NCI-H1436 treated with DMSO at 0.1 percent for 48 hours (cell line): ENCODE measurements at places on chromosomes 5 and 9.

DNA sequence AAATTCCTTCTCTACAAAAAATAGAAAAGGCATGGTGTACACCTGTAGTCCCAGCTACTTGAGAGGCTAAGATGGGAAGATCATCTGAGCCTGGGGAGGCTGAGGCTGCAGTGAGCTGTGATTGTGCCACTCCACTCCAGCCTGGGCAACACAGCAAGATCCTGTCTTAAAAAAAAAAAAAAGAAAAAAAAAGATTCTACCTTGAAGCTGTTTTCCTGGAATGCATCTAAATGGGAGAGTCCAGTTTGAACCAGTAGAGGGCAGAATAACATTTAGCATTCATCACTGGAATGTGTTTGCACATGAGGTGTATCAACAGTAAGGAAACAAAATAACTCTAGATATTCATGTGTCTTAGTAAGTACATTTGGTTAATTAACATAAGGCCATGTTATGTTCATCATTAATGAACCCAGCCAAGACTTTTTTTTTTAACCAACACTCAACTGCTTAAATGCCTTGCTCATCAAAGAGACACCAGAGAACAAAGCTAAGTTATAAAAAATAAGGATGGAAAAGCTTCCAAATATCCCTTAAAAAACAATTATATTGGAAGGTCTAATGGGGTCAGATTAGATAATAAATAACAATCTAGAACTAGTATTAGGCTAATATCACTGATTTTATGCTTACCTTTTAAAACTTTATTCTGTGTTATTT is 16.1 kb downstream of the IFNE start:
- no peak for DNase-seq

DNA sequence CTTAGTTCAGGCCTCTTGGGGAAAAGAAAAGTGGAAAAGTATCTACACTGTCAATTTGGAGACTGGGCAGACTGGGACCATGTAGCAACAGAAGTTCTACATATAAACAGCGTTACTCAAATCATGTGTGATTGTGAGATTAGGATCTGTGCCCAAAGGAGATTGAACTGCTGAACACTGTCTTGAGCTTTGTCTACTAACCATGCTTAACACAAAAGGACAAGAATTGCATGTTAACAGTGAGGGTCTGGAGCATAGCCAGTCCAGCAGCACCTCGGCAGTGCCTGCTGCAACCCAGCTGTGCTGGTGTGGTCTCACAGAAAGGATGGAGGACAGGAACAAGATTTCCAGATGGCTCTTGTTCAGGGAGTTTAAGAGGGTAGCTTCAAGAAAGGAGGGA is 5.7 kb downstream of the PAM start:
- no peak for DNase-seq

GRCh38 chr9:134384811-134385479 is 58.7 kb downstream of the RXRA start:
- no peak for DNase-seq

- no peak for DNase-seq
Measured at GRCh38 chr5:25515525-25515924, 870.7 kb upstream of the CDH10 start.

DNA sequence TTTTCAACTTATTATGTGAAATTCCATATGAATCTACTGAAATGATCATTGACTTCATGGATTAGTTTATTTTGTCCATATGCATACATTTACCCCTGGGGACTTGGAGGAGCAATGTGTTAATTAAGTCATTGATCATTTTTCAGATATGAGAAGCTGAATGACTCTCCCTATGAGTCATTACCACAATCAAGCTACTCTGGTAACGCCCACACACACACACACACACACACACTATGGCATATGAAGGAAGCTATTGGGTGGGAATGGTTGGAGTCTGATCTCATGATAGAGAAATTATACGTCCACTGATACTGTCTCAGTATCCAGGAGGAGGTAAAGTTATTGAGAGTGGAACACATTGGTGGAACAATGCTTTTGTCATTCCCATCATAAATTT is 528.9 kb downstream of the AGTPBP1 start:
- no peak for DNase-seq

DNA sequence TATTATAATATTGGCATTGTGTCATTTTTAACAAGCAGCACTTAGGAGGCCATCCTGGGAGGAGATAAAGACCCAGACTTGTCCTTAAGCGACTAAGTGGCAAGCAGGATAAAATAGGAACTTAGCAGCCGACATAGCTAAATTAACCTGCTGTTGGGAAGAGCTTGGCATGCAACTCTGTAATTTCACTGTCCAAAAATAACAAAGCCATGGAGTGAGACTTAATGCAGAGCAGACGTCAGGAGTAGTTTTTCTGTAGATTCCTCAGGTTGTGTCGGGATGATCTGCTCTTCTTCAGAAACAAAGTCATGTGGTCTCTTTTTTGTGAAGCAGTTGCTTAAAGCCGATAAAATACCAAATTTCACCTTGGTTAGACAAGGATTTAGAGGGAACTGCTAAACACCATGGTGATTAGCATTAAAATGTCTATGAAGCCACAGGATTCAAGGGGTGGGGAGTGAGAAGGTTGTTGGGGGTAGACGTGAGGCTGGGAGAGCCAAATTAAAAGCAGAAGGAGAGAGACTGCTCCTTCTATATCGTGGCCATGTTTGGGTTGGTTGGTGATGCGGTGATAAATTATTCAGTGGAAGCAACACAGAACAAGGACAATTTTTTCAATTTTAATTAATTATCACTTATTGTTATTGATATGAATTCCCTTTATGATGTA is 303.0 kb downstream of the CSNK1G3 start:
- DNase-seq, result no peak

GRCh38 chr9:82299870-82300269 is 311.3 kb downstream of the SPATA31D1 start:
- no peak for DNase-seq

GRCh38 chr5:33272288-33272687 is 168.5 kb upstream of the TARS1 start:
- no peak for DNase-seq

DNA sequence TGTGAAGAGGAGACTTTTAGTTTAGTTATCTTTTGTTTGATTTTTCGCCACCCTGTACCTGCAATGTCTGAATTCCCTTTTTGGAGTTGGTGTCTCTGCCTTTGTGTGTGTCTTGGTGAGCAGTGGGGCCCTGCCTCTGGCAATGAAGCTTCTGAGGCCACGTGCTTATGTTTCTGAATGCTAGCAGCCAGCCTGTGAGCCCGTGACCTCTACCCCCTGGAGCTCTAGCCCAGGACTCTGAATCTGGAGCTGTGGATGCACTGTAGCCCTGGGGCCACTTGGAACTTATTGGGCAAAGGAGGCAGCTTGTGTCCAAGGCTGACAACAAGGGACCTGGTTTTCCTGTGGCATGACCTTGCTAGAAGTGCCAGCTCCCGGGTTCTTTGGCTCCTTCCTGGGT is 19.4 kb downstream of the ENTREP1 start:
- DNase-seq, result no peak

- DNase-seq, result no peak
Measured at GRCh38 chr5:180873615-180874520, 12.8 kb upstream of the ZFP62 start.

- DNase-seq, result no peak
Measured at GRCh38 chr5:16903480-16904300, 32.4 kb downstream of the MYO10 start.

GRCh38 chr5:119009131-119009530 is 20.8 kb upstream of the DTWD2 start:
- no peak for DNase-seq

DNA sequence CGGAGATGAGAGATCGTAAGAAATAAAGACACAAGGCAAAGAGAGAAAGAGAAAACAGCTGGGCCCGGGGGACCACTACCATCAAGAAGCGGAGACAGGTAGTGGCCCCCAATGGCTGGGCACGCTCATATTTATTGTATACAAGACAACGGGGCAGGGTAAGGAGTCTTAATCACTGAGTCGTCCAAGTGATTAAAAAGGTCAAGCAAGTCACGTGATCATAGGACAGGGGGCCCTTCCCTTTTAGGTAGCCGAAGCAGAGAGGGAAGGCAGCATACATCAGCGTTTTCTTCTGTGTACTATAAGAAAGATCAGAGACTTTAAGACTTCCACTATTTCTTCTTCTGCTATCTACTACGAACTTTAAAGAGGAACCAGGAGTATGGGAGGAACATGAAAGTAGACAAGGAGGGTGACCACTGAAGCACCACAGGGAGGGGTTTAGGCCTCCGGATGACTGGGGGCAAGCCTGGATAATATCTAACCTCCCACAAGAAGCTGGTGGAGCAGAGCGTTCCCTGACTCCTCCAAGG is 24.6 kb upstream of the QSOX2 start:
- DNase-seq, result no peak

- no peak for DNase-seq
Measured at GRCh38 chr5:56227691-56228090, 5.4 kb downstream of the ANKRD55 start.

DNA sequence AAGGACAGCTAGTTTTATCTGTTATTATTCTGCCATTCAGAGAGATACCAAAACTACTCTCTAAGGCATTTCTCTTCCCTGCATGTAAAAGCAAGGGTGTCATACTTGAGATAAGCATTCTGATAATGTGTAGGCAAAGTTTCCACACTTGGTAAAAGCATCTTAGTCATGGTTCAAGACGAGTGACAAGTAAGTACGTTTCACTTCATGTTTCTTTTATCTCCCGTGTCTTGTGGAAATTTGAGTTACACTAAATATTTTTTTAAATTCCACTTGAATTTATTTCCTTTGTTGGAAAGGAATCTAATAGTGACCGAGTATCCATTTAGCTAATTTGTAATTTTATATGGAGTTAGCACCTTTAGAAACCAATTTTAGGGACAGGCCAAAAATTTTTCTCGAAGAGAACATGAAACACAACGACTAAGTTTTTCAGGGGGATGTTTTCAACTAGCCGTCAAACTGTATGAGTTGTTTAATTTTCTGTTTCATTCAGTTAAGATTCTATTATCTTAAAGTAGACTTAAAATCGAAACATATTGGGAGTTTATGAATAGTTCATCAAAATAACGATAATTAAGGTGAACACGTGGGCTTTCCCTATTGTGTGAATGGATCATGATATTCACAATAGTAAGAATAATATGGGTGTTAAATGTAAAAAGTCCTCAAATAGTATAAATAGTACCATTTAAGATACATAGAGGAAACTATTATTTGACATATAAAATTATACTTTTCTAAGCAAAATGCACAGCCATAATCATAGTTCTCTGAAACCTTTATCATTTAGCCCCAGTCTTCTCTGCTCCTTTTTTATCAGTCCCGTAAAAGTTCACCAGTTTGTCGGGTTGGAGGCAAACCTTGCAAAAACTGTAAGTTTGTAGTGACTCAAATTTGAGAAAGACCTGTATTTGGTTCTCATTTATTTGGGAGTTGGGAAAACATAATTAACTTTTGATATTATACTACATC is 1.6 kb downstream of the RFESD start:
- DNase-seq, result no peak

DNA sequence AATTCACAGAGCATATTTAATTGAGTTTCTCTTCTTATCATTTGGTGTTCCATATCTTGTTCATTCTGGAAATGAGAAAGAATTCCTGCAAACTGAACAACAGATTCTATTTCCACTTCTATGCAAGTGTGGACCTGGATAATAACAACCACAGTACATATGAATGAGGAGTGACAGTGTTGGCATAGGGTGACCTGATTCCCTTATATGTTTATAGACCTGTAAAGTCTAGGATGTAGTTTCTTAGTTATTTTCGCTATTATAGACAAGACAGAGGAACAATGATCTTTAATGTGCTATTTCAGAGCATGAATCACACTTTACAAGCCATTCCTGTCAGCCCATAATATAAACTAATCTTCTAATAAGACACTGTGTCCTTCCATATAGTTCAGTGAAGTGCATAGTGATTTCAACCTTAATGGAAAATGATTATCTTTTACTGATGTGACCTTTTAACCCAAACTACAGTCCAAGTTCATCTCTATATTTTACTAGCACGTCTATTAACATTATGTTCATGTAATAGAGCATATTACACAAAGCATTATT is 88.2 kb upstream of the FAM174A start:
- no peak for DNase-seq

DNA sequence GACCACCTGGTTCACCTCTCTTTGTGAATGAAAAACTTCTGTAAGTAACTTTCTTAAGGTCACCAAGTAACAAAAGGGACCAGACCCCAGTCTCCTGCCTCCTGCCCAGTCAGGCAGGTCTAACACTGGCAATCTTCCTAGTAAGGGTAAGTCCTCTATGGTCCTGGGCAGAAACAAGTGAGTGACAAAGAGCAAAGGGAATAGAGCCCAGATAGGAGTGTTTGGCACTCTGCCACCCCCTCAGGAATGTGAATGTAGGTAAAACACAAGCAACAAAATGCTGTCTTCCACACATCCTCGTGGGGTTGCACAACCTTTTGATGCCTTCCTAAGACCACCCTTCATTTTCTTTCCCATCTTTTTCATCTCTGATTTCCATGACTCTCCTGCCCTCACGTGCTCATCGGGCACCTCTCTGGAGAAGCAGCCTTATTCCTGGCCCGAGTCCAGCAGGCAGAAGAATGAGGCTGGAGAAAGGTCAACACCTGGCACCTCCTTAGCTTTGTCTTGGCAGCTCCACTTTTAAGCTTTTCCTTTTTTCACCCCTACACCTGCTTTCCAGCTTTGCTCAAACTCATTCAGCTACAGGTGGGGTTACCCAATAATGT is 90.2 kb upstream of the LHFPL2 start:
- DNase-seq, result no peak

- no peak for DNase-seq
Measured at GRCh38 chr9:78296201-78296892, 578 bp upstream of the PSAT1 start.

- DNase-seq, result no peak
Measured at GRCh38 chr5:172898218-172898842, 60.9 kb upstream of the RPL26L1 start.

GRCh38 chr9:2359891-2360471 is 261.6 kb upstream of the VLDLR start:
- no peak for DNase-seq

- no peak for DNase-seq
Measured at GRCh38 chr9:93191354-93191660, 7.4 kb downstream of the WNK2 start.

GRCh38 chr5:33850100-33850594 is 41.6 kb downstream of the ADAMTS12 start:
- no peak for DNase-seq

GRCh38 chr9:14438232-14439021 is 124.5 kb upstream of the NFIB start:
- no peak for DNase-seq

DNA sequence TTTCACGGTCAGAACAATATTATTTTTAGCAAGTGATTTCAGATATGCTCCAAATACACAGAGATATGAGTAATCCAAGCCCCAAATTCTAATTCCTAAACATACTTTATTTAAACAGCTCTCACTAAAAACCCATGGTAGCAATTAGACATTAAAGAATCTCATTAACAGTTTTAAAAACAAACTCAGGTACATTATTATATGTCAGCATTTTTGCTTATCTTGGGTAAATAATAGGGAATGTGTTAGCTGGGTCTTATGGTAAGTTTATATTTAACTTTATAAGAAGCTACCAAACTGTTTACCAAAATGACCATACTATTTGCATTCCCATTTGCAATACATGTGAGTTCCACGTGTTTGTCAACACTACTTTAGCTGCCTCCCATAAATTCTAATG is 511.1 kb downstream of the HTR1A start:
- DNase-seq, result no peak
